ENCODE measurements at places on chromosomes 13 and 19.

DNA sequence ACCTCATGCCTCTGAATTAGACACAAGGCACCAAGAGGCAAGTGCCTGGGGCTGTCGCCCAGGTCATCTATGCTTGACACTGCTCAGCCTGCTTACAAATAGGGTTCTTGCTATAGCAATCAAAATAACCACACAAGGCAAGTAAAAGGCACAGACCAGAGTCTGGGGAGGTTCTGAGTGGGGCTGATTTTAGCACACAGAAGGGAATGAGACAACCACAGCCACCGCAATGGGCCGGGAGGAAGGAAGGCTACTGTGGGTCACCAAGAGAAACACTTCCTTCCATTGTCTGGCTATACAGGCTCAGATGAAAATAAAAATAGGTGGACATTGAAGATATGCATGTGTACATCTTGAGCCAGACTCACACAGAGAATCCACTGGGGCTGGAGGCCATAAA is 159.1 kb downstream of the DLEU7 start:
- no peak for DNase-seq

- no peak for DNase-seq
Measured at GRCh38 chr19:49415810-49416200, 7.4 kb downstream of the PTH2 start.

- no peak for DNase-seq
Measured at GRCh38 chr19:40686882-40687524, 3.4 kb downstream of the NUMBL start.

GRCh38 chr13:101465877-101466276 is 13.4 kb downstream of the ITGBL1 start:
- no peak for DNase-seq

DNA sequence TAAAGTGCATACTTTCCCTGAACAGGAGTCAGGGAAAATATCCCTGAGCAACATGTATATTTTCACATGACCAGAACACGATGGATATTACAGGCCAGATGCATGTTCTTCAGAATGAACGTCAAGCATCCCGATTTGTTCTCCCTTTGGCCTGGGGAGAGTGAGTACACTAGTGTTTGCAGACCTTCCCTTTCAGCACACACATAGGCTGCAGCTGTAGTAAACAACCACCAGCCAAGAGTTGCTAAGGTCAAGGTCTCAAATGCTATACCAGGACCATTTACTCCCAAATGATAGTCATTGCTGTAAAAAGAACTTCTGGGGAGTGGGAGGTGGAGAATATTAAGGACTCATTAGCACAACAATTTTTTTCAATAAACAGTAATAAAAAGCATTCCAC is 3.0 kb downstream of the KLF12 start:
- no peak for DNase-seq

DNA sequence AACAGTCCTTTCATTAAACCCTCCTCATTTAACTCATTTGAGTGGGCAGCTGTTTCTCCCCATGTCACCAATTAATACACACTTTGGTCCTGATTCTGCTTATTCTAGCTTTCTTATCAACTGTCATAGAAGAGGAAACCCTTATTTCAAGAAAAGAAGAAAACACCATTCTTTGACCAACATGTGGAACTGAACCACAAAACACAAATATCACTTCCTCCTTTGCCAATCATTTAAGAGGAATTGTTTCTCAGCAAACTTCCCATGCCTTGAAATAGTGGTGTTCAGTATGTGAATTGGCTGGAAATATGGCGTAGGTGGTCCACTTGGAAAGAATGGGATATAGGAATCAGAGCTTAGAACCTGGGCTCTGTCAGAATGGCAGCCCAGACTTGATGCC is 20.4 kb downstream of the MBD3L2B start:
- DNase-seq, result no peak

- no peak for DNase-seq
Measured at GRCh38 chr19:6213266-6213595, 66.5 kb downstream of the MLLT1 start.

DNA sequence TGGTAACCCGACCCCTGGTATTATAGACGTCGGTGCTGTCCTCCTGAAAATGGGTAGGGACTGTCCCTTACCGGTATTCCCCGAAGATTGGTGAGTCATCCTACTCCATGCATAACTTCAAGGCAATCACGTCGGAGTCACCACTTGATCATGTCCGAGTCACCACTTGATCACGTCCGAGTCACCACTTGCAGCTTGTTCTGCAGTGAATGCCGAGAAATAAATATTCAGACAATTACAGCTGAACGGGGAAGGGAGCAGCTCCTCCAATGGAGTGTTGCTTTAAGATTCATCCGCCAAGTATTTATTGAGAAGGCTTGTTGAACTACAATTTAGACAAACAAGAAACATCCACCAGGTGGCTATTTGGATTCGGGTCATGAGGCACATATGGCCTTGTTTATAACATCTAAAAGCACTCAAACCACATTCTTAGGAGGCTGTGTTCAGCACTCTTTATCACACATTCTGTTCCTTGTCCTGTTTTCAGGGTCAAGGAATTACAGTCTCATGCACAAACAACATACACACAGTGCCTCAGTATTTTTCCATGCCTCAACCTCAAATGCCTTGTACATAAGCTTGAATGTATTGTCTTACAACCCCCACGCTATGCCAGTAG is 43.1 kb downstream of the ZNF726 start:
- peak; percentile 33 for DNase-seq

- no peak for DNase-seq
Measured at GRCh38 chr19:6458695-6459261, 814 bp downstream of the SLC25A23 start.

GRCh38 chr19:55146705-55147273 is 2.2 kb downstream of the TNNT1 start:
- DNase-seq, result peak; percentile 84

DNA sequence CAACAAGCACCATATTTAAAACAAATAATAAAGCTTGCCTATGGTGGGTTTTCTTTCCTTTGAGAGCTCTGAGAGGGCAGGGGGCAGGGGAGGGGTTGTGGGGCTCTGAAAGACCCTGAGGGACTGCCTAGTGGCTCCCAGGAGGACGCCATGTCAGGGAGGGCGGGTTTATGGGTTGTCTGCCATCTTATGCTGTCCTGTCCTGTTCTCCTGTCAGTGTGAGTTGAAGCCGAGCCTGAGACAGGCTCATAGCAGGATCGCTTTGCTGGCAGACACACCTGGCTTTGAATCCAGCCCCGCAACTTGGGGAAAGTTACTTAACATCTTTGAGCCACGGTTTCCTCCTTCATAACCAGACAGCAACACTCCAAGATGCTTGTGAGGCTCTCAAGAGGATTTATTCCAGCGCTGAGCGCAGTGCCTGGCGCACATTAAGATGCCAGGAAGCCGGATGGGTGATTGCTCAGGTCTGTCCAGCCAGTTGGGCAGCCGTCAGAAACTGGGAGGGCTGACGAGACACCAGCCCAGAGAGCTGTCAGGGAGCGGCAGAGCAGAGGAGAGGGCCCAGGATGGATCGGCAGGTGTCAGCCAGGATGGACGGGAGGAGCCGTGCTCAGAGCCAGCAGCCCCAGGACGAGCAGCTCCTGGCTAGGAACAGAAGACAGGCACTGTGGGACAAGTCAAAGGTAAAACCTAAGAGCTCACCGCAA is 36.8 kb upstream of the C1QTNF9 start:
- DNase-seq, result no peak

DNA sequence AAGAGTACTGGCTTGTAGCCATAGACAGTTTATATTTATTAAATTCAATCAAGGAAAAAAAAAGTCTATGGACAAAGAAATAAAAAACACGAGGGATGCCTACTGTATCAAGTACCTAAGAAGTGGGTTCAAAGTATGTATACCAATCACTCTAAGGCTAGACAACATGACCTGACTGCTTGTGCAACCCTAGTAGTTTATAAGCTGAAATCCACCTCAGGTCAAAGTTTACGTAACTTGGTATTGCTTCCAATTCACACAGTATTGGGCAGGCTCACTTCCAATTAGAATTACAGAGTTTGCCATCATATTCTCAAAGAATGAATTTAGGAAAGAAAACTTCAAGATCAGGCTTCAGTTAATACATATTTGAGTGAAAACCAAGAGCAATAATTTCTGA is 657.8 kb downstream of the DACH1 start:
- DNase-seq, result no peak

DNA sequence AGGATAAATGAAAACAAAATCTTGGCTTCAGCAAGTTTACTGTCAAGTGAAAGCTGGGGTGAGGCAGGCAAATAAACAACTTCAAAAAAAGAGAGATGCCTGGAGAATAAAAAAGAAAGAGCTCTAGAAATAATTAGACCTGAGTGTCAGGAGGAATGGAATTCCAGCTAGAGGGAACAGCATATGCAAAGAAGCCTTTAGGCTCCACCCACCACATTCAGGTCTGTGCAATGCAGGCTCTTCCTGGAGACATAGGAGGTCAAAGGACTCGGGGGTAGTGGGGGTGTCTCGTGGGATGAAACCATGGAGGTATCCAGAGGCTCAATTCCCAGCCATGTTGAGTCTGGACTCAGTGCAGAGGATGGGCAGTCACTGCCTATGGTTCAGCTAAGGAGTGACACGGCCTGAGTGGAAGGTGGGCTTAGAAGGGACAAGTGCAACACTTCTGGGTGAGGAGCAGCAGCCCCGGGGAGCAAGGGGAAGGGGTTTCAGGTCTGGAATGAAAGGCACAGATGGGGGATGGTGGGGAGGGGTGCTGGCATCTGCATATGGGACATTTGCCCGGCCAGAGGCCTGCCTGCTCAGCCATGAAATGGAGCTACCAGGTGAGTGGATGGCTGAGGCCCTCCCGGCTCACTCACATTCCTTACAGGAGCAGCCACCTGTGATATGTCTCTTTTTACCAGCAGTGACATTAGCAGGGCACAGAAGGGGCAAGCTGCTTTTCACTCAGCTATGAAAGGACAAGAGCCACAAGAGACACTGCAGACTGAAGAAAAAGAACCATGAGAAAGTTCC is 12.3 kb downstream of the LATS2 start:
- DNase-seq, result no peak

DNA sequence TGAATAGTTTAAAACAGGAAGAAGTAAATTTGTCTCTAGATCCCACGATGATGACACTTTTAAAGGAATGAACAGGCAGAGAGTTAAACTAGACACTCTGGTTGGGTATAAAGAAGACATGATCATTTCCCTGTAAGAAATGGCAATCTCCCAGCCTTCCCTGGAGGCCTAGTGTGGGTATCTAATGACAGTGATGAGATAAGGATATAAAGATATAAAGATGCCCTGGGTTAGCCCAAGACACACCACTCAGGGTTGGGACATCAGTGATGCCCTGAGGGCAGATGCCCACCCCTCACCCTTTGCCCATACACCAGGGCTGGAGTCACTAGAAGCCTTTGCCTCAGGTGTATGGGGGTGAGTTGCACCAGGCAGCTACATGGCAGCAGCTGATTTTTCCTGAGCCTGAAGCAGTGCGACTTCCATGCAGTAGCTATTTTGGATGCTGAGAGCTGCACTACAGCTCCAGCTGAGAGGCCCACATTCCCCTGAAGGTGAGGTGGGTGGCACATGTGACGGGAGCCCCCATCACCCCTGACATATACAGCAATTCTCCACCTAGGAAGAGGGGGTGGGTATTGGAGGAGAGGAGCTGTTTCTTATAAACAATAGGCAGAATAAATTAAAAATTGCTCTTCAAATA is 177.5 kb downstream of the NDFIP2 start:
- DNase-seq, result no peak

DNA sequence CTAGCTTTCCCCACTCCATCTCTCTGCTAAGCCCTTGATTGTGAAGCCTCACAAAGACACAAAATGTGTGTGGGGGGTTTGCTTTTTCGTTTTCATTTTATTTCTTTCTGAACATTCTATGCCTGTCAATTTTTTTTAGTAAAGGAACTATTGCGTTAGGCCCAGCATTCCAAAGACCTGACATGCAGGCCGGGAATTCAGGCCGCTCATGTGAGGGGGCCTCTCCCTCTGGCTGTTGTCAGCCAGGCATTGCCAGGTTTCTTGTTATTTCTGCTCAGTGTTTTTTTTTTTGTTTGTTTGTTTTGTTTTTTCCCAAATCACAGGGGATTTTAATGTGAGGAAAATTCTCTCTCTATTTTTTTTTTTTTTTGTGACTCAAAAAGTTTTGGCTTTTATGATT is 10.3 kb upstream of the MEDAG start:
- DNase-seq, result no peak

DNA sequence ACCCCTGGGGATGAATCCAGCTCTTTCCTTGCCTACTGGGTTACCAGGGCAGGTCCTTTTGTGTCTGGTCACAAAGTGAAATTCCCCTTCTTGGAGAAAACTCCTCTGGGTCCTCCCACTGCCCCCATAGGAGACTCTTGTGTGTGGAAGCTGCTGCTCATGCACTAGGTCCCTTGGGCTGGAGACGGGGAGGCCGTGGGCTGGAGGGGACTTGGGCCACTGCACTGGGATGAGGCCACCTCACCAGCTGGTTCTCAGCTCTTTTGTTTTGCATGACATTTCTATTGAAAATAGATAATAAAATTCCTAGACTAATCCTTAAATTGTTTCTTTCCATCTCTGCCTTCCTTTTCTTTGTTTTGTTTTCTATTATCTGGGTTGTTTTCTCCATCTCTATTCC is 62.4 kb downstream of the TEX29 start:
- DNase-seq, result no peak

DNA sequence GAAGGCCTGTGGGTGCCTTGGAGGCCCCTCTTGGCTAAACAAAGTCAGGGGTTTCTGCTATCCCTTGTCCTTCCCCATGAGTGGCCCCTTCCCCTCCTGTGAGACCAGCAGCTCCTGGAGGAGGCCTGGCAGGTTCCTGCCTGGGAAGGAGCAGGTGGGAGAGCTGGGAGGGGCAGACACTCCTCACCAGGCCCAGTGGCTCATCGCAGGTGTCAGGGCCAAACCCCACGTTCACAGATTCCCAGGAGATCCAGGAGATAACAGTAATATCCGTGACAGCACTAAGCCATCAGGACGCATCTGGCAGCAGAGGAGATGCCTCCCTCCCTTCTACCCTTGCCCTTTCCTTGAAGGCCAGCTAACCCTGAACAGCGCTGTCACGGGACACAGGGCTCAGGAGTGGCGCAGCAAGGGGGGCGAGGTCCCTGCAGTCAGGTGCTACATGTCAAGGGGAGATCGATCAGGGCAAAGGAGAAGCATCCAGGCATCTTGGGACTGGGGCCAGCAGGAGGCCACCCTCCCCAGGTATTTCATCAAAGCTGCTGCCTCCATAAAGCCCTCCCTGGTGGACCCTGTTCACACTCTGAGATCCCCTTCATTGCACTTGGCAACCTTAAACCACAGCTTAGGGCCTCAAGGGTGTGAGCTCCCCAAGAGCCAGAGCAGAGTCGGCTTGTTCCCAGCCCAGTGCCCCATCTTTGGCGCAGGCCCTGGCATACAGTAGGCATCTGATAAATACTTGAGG is 4.8 kb downstream of the CEBPA start:
- DNase-seq, result no peak

GRCh38 chr19:29548483-29549085 is 22.8 kb downstream of the VSTM2B start:
- DNase-seq, result no peak

- no peak for DNase-seq
Measured at GRCh38 chr13:100208626-100209025, 119.7 kb downstream of the PCCA start.

DNA sequence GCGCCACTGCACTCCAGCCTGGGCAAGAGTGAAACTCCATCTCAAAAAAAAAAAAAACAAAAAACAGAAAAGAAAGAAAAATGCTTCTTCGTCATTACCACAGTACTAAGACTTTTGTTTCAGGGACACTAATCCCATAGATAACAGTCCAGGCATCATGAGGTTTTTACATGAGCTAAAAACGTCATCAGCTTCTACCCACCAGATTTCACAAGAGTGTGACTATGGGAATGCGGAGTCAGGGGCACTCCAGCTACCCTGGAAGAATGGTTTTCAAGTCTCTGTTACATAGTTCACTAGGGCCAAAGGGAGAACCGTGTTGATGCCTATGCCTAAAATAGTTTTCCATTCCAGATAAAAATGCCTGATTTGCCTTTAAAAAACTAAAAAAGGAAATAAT is 33.2 kb downstream of the RAB20 start:
- no peak for DNase-seq

All from NCI-H1417 (cell line).